ENCODE measurements at places on chromosomes 11 and 22.
A peak's percentile ranks its signal among the peaks of the same experiment; 100 is the strongest.

DNA sequence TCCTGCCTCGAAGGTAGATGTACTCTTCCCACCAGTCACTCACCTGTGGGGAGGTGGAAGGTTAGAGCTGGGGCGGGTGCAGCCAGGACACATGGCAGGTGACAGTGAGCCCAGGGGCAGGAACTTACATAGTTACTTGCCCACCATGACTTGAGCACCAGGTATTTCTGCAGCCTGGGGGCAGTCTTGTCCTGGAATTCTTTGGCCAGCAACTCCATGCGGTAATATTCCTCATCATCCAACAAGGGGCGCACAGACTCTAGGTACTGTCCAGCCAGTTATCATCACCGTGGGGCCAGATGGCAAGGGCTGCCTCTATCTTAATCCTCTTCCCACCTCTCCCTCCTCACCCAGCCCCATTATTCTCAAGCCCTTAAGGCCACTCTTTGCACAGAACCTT lies 2.2 kb downstream of the CPT1B start:
- H3K4me3 ChIP-seq, result no peak overlapping the region
- ATAC-seq, result no peak
- H3K27ac ChIP-seq, result no peak overlapping the region
- peaks cover 15% of the 10 kb centered on the region for H3K4me1 ChIP-seq

GRCh38 chr11:86980086-86980796 lies 25.0 kb upstream of the FZD4 start:
- no peaks in the 10 kb centered on the region for H3K4me1 ChIP-seq
- no peaks in the 10 kb centered on the region for H3K36me3 ChIP-seq
- H3K4me3 ChIP-seq, result no peak overlapping the region
- ATAC-seq, result no peak
- no peak overlapping the region for H3K27ac ChIP-seq

DNA sequence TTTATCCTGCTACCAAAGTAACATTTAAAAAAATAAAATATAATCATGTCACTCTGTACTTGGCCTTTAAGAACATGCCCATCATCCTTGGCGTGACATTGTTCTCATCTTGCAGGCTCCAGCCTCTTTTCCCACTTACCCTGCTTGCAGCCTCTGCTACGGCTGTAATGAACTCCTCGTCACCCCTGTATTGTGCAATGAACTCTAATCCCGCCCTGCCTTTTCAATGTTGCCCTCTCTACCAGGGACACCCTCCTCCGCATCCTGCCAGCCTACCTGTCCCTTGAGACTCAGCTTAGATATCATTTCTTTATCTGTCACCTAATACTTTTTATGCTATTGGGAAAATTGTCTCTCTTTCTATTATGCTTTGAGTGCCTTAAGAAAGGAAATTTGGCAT lies 12.6 kb upstream of the MMP20 start:
- no peaks in the 10 kb centered on the region for H3K27me3 ChIP-seq
- H3K4me1 ChIP-seq, result no peaks in the 10 kb centered on the region
- no peak overlapping the region for H3K27ac ChIP-seq
- H3K36me3 ChIP-seq, result no peaks in the 10 kb centered on the region
- no peak overlapping the region for H3K4me3 ChIP-seq

DNA sequence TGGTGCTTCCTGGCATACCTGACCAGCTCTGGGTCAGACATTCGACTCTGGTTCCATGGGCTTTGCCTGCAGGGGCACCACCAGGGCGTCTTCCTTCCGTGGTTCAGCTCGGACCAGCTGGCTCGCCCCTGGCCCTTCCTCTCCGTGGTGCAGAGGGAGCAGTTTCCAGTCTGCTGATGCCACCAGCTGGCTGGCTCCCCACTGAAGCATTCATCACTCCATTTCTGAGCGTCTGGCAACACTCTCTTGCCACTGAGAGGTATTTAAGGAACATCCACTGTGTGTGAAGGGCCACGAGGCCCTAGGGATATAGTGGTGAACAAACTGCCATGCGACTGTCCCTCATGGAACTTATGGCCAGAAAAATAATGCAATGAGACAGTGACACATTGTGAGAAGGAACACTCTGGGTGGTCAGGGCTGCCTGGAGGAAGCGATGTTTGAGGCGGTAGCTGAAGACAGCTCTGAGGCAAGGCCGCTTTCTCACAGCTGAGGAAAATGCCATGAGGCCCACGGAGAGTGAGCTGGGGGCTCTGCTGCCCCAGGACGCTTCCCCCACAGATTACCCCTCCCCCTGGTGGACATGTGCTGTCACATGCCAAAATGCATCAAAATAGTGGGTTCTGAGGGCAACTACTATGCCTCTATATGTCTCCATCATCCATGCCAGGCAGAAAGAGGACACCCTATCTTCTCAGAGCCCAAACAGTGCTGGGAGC lies 44.9 kb upstream of the ARFGAP3 start:
- no peak for ATAC-seq
- peaks cover 83% of the 10 kb centered on the region for H3K4me1 ChIP-seq
- H3K27ac ChIP-seq, result peak overlapping the region; percentile 47
- no peak overlapping the region for H3K4me3 ChIP-seq
- no peaks in the 10 kb centered on the region for H3K27me3 ChIP-seq

DNA sequence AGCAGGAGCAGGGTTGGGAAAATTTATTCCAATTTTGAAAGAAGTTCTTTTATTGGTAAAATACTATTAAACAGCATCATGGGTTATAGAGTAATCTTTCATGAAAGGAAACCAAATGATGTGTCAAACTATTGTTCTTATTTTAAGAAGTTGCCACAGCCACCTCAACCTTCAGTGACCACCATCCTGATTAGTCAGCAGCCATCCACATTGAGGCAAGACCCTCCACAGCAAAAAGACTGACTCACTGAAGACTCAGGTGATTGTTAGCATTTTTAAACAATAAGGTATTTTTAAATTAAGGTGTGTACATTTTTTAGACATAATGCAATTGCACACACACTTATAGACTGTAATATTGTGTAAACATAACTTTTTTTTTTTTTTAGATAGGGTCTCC lies 3.7 kb upstream of the HEPHL1 start:
- no peak for ATAC-seq
- H3K4me3 ChIP-seq, result no peak overlapping the region
- no peaks in the 10 kb centered on the region for H3K36me3 ChIP-seq
- H3K27ac ChIP-seq, result no peak overlapping the region
- no peaks in the 10 kb centered on the region for H3K4me1 ChIP-seq
- H3K27me3 ChIP-seq, result no peaks in the 10 kb centered on the region

GRCh38 chr11:16779436-16779835 lies 41.0 kb downstream of the C11orf58 start:
- H3K27ac ChIP-seq, result no peak overlapping the region
- no peak overlapping the region for H3K4me3 ChIP-seq
- peaks cover 23% of the 10 kb centered on the region for H3K36me3 ChIP-seq
- H3K4me1 ChIP-seq, result no peaks in the 10 kb centered on the region
- peak; percentile 39 for ATAC-seq

DNA sequence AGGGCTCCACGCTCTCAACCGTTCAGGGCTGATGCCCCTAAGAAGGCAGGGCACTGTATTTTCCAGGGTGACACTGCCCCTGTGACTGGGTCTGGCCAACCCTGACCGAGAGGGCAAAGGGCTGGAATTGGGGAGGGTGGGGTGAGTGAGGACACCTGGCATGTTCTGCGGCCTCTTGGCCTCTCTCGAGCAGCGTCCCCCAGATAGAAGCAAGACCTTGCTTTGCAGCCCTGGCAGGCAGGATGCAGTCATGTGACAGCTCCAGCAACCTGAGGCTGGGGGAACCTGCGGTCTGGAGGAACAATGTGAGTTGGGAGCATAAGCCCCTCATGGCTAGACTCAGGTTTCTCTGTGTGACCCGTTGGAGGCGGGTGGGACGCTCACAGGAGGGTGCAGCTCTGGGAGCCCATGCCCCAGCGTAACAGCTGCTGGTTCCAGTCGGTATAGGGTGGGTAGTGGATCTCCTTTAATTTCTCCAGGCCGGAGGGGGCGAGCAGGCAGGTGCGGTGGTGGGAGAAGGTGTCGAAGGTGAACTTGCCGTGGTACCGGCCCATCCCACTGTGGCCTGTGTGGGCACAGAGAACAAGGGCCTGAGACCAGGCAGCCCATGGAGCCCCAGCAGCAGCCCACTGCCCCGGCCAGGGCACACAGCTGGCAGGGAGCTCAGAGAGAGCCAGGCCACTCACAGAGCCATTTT lies 11.4 kb downstream of the ALDH3B2 start:
- no peak overlapping the region for H3K4me3 ChIP-seq
- H3K36me3 ChIP-seq, result no peaks in the 10 kb centered on the region
- no peaks in the 10 kb centered on the region for H3K4me1 ChIP-seq
- no peak for ATAC-seq
- no peak overlapping the region for H3K27ac ChIP-seq

- H3K27me3 ChIP-seq, result no peaks in the 10 kb centered on the region
- no peaks in the 10 kb centered on the region for H3K36me3 ChIP-seq
- no peak for ATAC-seq
- no peak overlapping the region for H3K4me3 ChIP-seq
- no peaks in the 10 kb centered on the region for H3K4me1 ChIP-seq
Measured at GRCh38 chr22:31544481-31545480, 48.4 kb downstream of the SFI1 start.

Measured in gastroesophageal sphincter (tissue), 4 donors.